ENCODE measurements at places on chromosomes 3 and 15.

DNA sequence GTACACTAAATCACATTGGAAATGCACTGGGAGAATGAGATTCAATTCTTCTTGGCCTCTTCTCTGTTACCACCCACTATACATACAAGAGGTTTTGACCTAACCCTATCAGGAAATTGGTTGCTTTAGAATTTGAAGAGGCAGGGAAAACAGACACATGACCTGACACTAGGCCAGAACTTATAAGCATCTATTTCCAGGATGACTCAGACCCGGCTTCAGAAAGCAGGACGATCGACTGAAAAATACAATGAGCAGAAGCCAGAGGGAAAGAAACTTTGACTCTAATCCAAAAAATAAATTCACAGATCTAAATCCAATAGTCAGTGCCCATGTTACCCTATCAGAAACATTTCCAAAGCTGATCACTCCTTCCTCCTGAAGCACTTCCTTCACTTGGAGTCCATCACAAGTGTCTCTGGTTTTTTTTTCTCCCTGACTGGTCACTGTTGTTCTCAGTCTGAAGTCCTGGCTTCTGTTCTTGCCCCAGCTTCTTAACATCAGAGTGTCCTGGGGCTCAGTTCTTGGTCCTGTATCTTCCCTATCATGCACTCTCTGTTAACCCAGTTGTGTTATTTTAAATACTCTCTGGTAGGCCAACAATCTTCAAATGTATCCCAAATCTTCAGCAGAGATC, 133.6 kb downstream of the P2RY1 start:
- no peak for DNase-seq

DNA sequence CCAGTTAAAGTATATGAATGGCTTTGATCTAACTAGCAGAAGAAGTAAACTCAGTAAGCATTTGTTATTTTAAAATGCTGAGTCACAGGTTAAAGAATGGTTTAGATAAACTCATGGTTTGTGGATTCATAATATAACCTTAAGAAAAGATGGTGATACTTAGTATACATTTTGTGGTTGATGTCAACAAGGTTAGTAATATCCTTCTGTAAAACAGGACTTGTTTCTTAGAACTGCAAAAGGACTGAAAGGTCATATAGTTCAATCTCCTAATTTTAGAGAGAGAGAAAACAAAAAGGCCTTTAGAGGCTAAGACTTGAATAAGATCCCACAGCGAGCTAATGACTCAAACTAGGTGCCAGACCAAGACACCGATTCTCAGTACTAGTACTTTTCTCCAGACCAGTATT, 50.0 kb downstream of the STRIT1 start:
- DNase-seq = no peak

- no peak for DNase-seq
Observed at GRCh38 chr15:63408524-63408923, 26.9 kb upstream of the CA12 start.

- no peak for DNase-seq
Observed at GRCh38 chr3:119883461-119884160, 101.7 kb downstream of the NR1I2 start.

GRCh38 chr3:77605865-77606264, 566.0 kb downstream of the ROBO2 start:
- no peak for DNase-seq

- DNase-seq = no peak
Observed at GRCh38 chr15:38879909-38880471, 315.4 kb upstream of the RASGRP1 start.
